Fibroblast of skin of left biceps (primary cell): ENCODE measurements at places on chromosomes 13 and 19.

DNA sequence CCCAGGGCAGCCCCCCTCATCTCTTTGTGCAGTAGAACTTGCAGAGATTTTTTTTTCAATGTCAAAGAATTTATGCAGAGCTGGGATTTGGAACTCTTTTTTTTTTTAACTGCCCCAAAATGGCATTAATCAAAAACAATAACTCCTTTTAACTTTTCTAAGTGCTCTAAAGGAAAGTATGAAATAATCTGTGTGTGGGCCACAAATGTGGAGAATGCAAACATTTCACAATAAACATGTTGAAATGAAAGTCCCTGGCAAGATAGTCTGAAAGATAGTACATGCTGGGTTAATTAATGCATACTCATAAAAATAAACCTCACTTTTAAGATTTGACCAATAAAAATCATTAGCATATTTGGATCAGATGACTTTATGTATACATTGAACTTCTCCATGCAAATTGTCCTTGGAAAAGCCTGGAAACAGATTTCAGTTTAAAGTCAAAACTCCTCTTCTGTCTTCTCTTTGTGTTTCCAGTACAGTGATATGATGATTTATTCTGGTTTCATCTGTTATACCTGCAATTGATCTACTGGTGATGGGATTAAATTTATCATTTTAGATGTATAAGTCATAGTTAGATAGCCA lies 30.5 kb upstream of the ZNF536 start:
- DNase-seq: peak; percentile 54

DNA sequence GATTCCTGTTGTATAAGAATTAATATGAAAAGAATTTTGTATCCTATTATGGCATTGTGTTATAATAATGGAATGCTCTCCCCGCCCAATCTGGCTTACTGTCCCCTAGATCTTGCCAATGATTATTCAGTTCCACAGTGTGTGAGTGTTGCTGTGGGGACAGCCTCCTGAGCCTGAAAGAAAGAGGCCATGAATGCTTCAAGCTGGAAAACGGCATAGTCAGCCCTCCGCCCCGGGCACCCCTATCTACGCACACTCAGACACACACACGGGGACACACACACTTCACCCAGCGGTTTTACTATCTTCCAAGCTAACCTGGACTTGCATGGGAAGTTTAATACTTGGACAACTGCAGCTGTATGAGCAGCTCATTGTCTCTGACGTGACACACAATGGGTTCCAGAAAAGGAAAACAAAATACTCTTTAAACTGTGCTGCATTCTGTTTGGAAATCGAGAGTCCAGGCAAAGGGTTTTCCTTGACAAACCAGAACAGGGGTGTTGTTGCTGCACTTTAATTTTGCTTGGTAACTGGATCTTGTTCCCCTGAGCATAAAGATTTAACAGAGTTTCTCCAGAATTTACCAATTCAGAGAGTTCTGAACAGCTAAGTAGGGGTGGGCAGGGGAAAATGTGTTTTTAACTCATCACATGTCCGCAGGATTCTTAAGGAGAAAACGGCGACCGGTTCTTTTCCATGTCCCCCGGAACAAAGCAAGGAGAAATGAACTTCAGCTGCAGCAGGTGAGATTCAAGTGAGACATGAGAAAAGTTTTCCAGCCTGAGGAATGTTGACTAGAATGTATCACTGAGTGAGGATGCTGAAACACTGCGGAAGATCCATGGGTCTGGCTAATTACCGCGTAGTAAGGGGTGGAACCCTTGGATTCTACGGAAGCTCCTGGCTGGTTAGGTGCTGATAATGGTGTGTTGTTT lies 472.9 kb downstream of the FOXO1 start:
- DNase-seq: no peak

DNA sequence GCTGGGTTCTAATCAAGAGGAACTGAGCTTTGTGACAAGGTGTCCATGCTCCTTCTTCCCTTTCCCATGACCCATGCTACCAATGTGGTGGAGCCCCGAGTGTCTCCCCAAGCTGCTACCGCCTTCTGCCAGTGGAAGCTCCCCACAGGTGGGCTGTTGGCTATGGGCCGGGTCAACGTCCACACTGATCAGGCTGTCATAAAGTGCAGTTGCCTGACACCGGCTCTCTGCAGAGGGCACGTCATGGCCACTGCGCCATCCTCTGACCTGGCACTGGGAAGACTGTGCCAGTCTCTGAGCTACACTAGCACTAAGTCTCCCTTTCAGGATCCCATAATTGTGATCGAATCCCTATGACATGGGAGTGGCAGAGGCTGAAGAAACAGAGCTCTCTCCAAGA lies 192.3 kb downstream of the USP12 start:
- DNase-seq: no peak

- DNase-seq: no peak
These were observed 41.4 kb downstream of the ZNF333 start for GRCh38 chr19:14731200-14731599.
